Body of pancreas (tissue), 4 donors: ENCODE measurements at places on chromosomes 16 and 17.

GRCh38 chr17:31111183-31111582 is 16.4 kb downstream of the NF1 start:
- DNase-seq, result no peak

GRCh38 chr17:64217249-64217691 is 45.8 kb downstream of the TEX2 start:
- DNase-seq, result no peak

DNA sequence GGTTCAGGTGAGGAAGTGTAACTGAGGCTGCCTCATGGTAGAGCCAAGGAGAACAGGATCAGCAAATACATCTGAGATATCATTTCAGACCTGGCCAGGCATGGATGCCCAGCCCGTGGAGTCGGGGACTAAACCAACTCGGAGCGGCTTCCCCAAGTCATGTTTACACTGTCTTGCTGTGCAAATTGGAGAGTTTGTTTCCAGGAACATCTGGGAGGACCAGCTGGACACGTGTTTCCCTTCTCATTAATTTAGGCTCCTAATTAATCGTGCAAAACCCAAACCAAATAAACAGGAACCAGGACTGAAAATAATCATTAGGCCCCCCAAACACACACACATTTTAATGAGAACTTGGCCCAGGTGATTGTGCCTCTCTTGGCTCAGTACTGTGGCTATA is 70.9 kb upstream of the SALL1 start:
- no peak for DNase-seq

GRCh38 chr16:25692351-25692741 is 587 bp downstream of the HS3ST4 start:
- DNase-seq, result no peak

DNA sequence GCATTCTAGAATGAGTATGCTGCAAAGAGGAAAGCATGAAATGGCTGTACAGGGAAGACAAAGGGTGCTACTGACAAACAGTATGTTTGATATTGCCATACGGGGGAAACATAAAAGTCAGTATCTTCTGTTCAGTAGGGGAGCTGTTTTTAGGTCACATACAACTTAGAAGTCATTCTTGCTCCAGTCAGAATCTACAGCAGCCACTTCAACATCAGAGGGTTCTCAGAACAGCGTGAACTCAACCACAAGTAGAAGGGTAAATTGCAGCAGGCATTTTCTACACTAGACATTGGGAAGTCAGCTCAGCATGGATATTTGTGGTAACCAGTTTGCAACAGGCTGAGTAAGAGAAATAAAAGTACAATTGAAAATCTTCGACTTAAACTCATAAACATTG is 1241.8 kb upstream of the GOT2 start:
- no peak for DNase-seq
